ENCODE measurements at places on chromosomes 7 and 10. TPM values are rescaled to one million over a fixed set of nuclear protein-coding genes. Genes with fewer than 3 reads are reported as not detected.

ZNF716 gene
- total RNA-seq = not detected

NUTM2B gene
- total RNA-seq = 0.33 TPM

NUDT13 gene
- total RNA-seq = 4.2 TPM

DNA sequence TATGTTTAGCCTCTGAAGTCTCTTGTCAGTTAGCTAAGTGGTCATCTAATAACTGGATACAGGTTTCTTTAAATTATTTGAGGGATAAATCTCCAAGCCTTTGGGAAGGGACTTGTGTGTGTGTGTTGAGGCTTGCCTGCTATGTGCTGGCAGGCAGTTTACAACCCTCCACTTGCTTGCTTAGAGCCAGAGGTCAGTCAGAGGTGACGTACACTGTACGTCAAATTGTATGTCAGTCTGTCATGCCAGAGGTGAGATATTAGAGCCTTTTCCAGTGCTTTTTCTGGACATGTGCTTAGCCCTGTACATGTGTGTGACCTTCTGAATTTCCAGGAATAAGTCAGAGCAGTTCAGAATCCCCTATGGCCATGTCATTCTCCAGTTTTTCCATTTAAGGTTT is 438.9 kb downstream of the SDK1 start:
- no peak for DNase-seq
- H3K4me1 ChIP-seq = no peaks in the 10 kb centered on the region
- H3K36me3 ChIP-seq = no peaks in the 10 kb centered on the region
- H3K27me3 ChIP-seq = no peaks in the 10 kb centered on the region

DNA sequence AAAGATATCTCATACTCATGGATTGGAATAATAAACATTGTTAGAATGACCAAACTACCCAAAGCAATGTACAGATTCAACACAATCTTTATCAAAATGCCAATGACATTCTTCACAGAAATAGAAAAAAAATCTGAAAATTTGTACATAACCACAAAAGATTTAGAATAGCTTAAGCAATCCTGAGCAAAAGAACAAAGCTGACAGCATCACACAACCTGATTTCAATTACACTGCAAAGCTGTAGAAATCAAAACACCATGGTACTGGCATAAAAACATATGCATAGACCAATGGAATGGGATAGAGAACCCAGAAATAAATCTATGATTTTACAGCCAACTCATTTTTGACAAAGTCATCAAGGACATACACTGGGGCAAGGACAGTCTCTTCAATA is 130.0 kb upstream of the TMEM72 start:
- H3K27me3 ChIP-seq = no peaks in the 10 kb centered on the region
- no peaks in the 10 kb centered on the region for H3K4me1 ChIP-seq
- no peak for DNase-seq
- no peak overlapping the region for H3K4me3 ChIP-seq

- no peaks in the 10 kb centered on the region for H3K36me3 ChIP-seq
- no peaks in the 10 kb centered on the region for H3K27me3 ChIP-seq
- no peak overlapping the region for H3K4me3 ChIP-seq
- no peak for DNase-seq
- no peaks in the 10 kb centered on the region for H3K4me1 ChIP-seq
Measured at GRCh38 chr7:45647967-45648670, 74.0 kb downstream of the ADCY1 start.

- peaks cover 34% of the 10 kb centered on the region for H3K4me1 ChIP-seq
- H3K27ac ChIP-seq = peak overlapping the region; percentile 83
- no peaks in the 10 kb centered on the region for H3K36me3 ChIP-seq
- DNase-seq = no peak
- H3K27me3 ChIP-seq = no peaks in the 10 kb centered on the region
Measured at GRCh38 chr10:30185916-30186315, 126.5 kb upstream of the JCAD start.

GRCh38 chr7:150572496-150572895 is 5.3 kb downstream of the GIMAP4 start:
- peak; percentile 22 for DNase-seq
- no peaks in the 10 kb centered on the region for H3K27me3 ChIP-seq
- H3K4me3 ChIP-seq = no peak overlapping the region
- peaks cover 10% of the 10 kb centered on the region for H3K4me1 ChIP-seq
- H3K27ac ChIP-seq = no peak overlapping the region

DNA sequence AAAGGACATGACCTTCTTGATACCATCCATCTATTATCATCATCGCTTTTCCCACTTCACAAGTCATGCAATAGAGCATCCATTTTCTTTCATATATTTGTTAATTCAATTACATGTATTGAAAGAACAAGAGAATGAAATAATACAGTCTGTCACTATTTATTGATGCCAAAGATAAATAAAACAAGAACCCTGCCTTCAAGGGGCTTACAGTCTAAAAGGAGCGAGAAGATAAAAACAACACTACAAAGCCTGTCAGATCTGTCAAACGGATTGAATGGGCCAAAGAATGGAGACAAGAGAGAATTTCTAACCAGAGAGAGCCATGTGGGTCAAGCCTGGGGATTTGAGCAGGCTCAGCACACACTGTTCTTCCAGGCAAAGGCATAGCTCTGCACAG is 15.9 kb downstream of the CPA5 start:
- no peak overlapping the region for H3K27ac ChIP-seq
- no peaks in the 10 kb centered on the region for H3K36me3 ChIP-seq
- H3K27me3 ChIP-seq = no peaks in the 10 kb centered on the region
- peaks cover 5% of the 10 kb centered on the region for H3K4me1 ChIP-seq
- no peak overlapping the region for H3K4me3 ChIP-seq
- DNase-seq = no peak

GRCh38 chr7:139775829-139776266 is 1.9 kb downstream of the HIPK2 start:
- H3K4me1 ChIP-seq = peaks cover 47% of the 10 kb centered on the region
- no peaks in the 10 kb centered on the region for H3K27me3 ChIP-seq
- H3K36me3 ChIP-seq = no peaks in the 10 kb centered on the region
- H3K27ac ChIP-seq = peak overlapping the region; percentile 94
- peak overlapping the region; percentile 65 for H3K4me3 ChIP-seq
- DNase-seq = peak; percentile 69

Data from upper lobe of left lung (tissue), 6 donors.